ENCODE measurements at places on chromosomes 3 and 15.
A peak's percentile ranks its signal among the peaks of the same experiment; 100 is the strongest.

DNA sequence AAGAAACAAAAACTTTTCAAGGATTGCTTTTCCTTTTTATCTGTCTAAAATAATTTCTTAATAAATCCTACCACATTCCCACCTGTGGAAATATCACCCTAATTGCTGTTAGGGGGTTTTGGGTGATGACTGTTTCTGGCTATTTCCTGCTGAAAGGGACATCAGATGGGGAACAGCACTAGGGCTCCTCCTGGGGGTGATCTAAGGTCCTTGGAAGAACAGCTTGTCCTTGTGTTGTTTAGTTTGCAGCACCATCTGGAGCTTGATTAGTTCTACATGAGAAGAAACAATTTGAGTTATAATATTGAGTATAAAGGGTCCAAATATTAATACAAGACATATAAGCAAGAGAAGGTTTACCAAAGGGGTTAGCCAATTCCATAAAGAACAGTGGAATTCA, 18.7 kb downstream of the OR5H15 start:
- peak; percentile 35 for DNase-seq

DNA sequence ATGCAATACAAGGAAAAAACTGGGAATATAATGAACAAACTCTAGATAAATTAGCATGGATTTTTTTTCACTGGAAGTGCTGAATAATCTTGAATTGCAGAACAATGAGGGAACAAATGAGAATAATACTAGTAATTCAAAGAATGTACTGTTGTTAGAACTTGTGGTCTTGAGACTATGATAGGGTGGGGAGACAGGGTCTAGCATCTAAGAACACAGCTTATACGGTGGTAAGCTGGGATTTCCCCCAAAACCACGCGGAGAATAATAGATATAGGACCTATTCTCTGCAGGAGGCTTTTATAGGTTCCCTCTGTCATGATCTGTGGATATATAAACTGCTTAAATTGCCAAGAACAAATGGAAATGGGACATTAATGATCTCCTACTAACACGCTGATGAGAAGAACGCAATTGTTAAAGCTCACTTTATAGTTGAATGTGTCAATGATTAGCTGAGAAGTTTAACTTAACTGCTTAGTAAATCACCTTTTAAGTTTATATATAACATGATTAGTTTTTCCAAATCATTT, 692.3 kb downstream of the ZPLD1 start:
- no peak for DNase-seq

GRCh38 chr15:89091627-89092220, 3.5 kb downstream of the ABHD2 start:
- no peak for DNase-seq

DNA sequence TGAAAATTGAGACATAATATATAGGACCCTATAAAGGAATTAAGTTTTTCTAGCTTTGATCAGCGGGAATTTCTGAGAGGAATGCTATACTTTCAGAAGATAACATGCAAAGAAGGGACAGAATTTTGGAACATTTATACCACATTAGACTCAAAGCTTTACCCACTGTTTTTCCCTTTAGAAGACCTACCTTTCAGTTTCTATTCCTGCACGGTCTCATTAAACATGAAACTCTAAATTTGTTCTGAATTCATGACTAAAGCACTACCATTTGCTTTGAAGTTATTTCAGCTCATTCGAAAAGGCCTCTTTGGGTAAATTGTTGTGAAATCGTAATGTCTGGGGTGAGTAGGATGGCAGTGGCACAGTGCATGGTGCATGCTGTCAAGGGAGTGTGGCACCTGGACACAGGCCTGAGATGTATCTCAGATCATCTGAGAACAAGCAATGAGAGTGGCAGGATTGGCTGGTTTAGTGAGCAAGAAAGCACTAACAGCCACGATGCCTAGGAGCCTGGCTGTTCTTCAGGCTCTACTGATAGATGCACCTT, 42.5 kb downstream of the CHCHD4 start:
- DNase-seq, result no peak

- no peak for DNase-seq
These were observed 22.4 kb downstream of the CYP11A1 start for GRCh38 chr15:74345051-74345450.

GRCh38 chr15:39281094-39281493, 299.8 kb upstream of the THBS1 start:
- DNase-seq, result no peak

DNA sequence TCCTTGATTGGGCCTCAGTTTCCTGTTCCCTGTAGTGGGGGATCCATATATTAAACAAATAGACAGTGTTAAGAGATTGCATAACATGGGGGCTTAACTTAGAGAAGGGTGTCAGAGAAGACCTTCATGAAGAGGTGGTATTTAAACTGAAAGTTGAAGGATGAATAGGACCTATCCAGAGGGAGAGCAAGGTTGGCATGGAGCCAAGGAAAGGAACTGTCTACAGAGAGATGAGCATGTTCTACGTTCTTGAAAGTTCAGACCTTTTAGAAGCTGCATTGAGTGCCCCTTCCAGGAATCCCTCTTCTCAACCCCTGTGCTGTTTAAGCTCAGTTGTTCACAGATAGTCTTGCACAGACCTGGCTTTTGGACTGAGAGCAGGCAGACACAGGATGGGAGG, 2.4 kb downstream of the HTD2 start:
- DNase-seq, result no peak

DNA sequence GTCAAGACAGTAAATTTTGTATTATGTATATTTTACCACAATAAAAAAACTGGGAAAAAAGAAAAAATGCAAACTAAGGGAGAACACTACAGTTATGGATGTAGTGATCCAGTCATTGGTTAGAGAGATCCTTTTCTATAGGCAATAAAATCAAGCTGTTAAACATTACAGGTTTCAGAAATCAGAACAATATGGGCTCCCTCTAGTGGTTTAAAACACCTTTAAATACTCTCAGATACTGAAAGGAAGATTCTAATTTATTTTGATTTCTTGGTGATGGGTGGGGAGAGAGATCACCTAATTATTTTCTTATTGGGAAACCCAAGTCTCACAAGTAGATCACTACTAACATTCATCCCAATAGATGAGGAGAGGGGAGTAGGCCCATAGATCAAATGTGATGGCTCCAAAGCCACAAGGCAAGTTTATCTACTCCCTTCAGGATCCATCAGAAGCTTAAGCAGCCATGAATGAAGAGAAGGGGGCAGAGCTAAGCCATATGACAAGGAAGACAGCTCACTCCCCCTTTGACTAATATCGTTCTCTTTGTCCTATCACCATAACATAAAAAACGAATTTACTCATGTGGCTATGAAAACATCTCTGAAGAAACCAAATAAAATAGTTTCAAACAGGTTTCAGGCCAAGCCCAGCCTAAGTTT, 118.6 kb downstream of the ANO10 start:
- DNase-seq, result no peak

DNA sequence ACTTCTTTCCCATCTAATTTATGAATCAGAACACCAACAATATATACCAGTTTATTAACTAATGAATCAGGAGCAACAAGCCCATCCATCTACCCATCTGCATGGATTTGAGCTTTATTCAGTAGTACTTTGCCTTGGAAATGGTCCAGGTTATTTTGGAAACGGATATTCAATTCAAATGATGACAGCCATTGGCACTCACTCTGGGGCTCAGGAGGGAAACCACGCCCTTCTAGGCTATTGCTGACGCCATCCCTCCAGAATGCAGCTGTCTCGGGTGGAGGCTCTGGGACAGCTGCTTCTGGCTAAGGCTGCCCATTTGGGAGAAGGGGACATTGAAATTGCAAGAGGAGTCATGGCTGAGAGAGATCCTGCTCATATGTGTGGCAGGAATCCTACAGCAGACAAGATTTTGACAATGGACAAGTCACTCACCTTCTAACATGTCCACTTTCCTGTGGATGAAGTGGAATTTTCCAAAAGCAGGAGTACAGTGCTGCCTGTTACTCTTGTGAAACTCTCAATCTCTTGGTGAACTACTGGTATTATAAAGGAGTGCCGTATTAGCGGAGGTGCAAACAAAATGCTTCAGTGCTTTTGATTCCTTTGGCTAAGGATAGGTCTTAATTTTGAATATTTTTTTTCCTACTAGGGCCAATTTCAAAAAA, 29.3 kb upstream of the TRAK1 start:
- DNase-seq, result no peak

DNA sequence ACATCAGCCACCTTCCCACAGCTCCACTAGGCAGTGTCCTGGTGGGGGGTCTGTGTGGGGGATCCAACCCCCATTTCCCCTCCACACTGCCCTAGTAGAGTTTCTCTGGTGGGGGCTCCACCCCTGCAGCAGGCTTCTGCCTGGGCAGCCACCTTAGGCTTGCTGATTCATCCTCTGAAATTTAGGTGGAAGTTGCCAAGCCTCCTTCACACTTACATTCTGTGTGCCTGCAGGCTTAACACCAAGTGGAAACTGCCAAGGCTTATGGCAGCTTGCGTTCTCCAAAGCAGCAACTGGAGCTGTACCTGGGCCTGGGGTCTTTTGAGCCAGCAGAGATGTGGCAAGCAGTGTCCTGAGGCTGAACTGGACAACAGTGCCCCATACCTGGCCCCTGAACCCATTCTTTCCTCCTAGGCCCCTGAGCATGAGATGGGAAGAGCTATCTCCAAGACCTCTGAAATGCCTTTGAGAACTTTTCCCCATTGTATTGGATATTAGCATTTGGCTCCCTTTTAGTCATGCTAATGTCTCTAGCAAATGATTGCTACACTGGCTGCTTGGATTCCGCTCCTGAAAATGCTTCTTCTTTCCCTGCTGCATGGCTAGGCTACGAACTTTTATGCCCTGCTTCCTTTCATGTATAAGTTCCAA, 32.5 kb downstream of the CPN2 start:
- no peak for DNase-seq

GRCh38 chr15:62545467-62546227, 380.6 kb upstream of the C2CD4B start:
- DNase-seq, result no peak

DNA sequence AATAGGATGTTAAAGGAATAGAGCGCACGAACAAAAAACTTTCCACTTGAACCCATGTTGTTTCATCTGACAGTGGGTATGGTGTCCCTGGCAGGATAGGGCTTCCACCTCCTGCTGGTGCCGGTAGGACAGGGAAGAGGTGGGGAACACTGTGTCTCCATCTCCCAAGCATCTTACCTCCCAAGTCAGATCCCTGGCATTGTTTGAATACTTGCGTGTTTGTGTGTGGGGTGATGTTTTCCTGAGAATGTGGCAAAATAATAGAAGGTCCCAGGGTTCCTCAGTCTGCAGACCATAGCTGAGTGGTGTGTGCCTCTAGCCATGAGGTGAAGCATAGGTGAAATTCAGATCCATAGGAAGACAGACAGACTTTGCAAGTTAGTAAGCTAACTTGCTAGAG, 119.4 kb downstream of the IGF1R start:
- DNase-seq, result no peak

GRCh38 chr15:71281256-71281655, 166.0 kb downstream of the THSD4 start:
- DNase-seq, result no peak

GRCh38 chr3:12231431-12231830, 57.4 kb upstream of the PPARG start:
- no peak for DNase-seq

GRCh38 chr3:15769256-15769915, 28.4 kb downstream of the ANKRD28 start:
- no peak for DNase-seq

GRCh38 chr3:170162052-170162451, 19.5 kb downstream of the PHC3 start:
- DNase-seq, result no peak

DNA sequence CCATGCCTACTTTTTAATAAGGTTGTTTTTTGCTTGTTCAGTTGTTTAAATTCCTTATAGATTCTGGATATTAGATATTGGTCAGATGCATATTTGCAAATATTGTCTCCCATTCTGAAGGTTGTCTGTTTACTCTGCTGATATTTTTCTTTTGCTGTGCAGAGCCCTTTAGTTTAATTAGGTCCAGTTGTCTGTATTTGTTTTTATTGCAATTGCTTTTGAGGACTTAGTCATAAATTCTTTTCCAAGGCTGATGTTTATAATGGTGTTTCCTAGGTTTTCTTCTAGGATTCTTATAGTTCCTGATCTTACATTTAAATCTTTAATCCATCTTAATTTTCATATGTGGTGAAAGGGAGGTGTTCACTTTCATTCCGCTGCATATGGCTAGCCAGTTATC, 77.4 kb downstream of the PTPRG start:
- no peak for DNase-seq

- no peak for DNase-seq
These were observed 186.2 kb downstream of the CD47 start for GRCh38 chr3:107904536-107905066.

DNA sequence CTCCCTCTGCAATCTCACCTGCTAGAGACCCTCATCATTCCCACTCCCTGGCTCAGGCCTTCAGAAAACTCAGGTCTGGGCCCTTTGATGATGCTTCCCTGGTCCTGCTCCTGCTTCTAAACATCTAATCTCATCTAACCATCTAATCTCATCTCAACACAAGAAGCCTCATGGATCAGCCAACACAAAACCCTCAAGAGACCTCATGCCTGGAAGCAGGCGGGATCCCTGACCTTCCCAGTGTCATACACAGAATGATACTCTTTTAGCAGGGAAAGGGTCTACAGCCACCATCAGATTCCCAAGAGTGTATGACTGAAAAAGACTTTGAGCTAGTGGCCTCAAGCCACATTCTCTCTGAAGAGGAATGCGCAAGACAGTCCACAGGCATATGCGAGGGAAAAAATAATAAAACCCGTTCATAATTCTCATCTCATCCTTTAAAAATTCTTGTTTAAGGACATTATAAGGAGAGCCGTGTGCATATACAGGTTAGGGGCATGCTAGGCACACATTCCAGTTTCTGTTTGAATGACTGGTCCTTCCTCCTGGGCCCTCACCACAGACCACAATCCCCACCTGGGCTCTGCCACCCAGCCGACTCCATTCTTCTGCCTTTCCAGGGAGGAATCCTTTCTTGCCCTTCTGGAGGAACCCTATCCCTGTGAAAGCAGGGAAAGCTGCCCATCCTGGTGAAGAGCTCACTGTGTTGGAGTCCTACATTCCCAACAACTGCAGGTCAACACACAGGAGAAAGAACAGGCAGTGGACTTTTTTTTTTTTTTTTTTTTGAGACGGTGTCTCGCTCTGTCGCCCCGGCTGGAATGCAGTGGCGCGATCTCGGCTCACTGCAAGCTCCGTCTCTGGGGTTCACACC, 2.2 kb downstream of the ZXDC start:
- DNase-seq, result no peak

GRCh38 chr3:127942613-127943012, 27.6 kb downstream of the KBTBD12 start:
- no peak for DNase-seq

DNA sequence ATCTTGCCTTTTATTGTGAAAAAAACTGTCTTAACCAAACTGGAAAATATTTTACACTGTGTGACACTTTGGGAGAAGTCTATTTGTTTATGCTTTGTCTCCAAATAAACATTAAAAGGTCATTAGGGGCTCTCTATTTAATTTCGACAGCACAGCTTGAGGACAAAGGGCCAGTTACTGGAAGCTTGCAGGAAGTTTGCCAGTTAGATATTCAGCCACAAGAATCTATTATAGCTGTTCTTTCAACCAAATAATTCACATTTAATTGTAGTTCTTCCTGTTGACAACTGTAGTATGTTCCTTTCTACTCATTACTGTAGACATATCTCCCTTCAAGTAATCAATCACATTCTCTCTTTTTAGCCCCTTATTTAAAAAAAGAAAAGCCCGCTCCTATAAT, 6.1 kb downstream of the CP start:
- DNase-seq, result no peak
